ENCODE measurements at places on chromosomes 11 and 22.

DNA sequence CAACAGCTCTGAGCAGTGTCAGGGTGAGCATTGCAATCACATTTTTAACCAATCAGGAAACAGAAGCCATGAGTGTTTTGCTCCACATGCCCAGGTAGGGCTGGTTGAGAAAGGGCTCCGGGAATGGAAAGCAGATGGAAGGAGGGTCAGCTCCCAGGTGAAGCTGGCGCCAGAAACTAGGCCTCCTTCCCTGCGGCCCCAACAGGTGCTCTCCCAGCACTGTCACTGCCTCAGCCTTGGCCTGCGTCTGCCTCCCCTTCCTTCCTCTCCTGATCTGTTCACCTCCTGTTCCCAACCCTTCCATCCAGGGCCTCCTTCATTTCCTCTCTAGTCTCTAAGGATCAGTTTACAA lies 4.6 kb upstream of the VSIG10L2 start:
- DNase-seq = no peak

GRCh38 chr11:75194147-75194546 lies 43.2 kb downstream of the SLCO2B1 start:
- DNase-seq = no peak

- DNase-seq = no peak
Measured at GRCh38 chr22:37340331-37341262, 58.3 kb downstream of the CYTH4 start.

DNA sequence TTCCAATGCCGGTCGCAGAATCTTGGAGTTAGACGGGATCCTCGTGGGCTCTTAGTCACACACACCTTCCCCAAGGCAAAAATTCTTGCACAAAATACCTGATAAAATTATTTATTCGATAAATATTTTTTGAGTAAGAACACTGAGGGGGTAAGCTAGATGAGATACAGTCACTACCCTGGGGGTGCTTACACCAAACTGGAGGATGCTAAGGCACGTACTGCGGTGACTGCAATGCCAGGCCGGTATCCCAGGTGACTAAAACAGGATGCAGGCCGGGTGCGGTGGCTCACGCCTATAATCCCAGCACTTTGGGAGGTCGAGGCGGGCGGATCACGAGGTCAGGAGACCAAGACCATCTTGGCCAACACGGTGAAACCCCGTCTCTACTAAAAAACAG lies 1.7 kb upstream of the MRTFA start:
- DNase-seq = no peak

- no peak for DNase-seq
Measured at GRCh38 chr11:20980736-20981135, 311.4 kb downstream of the NELL1 start.

- DNase-seq = no peak
Measured at GRCh38 chr22:44383652-44384562, 71.2 kb upstream of the SHISAL1 start.

DNA sequence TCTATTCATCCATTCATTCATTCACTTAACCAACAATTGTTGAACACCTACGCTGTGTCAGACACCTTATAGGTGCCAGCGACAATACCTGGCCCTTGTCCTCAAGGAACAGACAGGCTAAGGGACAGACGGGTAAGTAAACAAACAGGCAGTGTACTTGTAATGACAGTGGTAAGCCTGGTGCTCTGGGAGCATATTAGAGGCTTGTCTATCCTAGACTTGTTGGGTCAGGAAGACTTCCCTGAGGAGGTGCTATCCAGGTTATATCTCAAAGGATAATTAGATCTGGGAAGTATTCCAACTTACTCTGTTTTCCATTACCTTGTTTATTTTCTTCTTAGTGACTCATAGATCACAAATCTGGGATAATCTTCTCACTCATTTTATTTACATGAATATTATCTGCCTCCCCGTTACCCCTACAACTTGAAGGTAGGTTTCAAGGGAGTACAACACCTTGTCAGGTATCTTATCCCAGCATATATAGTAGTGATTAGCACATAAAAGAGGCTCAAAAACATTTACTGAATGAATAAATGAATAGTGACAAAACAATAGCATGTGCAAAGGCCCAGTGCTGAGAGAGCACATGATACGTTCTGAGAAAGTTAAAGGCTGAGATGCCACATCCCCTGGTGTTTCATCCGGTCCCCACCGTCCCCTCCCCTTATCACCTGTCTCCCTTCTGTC lies 75.3 kb upstream of the NCAM1 start:
- no peak for DNase-seq

GRCh38 chr22:36227396-36227795 lies 11.9 kb downstream of the APOL2 start:
- DNase-seq = no peak

DNA sequence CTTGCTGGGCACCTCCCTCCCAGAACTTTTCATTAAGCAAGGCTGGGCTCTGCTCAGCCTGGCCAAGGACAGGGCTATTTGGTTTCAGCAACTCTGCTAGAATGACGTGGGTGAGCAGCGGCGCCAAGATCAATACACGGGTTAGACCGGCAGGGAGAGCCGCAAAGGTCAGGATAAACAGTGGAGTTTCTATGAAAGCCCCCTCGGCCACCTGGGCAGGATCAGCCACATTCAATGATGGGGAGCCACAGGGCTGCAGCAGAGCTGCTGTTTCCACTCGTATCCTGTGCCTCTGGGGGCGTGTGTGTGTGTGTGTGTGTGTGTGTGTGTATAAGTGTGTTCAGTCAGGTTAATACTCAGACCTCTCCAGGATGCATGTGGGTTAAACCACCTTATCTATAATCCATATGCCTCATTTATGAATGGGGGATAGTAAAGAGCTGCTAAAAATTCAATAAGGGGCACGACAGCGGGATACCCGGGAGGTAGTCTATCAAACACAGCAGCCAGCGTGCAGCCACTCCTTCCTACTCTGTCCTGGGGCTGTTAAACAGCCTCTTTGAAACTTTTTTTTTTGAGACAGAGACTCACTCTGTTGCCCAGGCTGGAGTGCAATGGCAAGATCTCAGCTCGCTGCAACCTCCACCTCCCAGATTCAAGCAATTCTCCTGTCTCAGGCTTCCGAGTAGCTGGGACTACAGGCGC lies 34.8 kb downstream of the MYH9 start:
- no peak for DNase-seq
